ENCODE measurements at places on chromosomes 6 and 20.

- DNase-seq = no peak
Observed at GRCh38 chr6:56637640-56638039, 5.0 kb downstream of the DST start.

DNA sequence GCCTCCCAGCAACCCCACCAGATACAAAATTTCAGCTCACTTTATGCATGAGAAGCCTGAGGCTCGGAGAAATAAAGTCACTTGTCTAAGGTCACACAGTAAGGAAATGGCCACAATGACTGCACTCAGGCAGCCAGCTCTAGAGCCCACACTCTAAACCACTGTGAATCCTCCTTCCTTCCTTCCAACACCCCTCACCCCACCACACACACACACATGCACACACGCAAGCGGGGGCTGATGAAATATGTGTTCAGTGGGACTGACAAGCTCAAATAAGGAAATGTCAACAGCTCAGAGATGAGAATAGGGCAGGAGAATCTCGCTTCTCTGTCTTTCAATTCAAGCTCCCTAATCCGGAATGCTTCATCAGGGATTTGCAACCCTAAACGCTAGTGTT, 6.0 kb upstream of the BPIFA1 start:
- peak; percentile 8 for DNase-seq

DNA sequence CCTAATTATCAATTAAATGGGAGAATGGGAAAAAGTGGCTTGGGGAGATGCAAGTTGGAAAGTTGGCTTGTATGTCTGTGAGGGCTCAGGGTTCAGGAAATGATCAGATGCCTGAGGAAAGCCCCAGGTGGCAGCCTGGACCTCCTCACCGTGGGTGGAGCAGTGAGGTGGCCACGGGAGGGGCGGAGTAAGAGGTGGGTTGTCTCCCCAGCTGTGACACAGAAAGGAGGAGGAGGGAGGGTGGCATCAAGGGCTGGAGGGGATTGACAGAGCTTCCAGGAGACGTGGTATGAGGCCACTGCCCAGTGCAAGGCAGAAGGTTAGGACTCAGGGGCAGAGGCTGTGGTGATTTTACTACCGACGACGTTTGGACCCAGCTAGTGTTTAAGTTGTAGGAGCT, 672.2 kb downstream of the PRKN start:
- peak; percentile 2 for DNase-seq

DNA sequence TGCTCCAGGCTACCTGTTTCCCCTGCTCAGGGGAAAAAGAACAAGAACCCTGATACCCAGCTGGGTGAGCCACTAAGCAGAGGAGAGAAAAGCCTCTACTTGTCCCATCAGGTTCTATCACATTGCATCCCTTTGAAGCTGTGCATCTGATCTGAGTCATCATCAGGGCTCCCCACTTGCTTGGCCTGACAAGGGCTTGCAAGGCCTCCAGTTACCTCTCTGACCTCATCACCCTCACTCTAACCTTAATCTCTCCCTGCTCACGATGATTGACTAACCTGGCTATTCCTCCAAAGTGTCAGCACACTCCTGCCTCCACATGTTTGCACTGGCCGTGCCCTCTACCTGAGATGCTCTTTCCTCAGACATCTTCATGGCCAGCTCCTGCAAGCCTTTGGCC, 309.5 kb upstream of the CHD6 start:
- no peak for DNase-seq

GRCh38 chr6:16649241-16649640, 112.0 kb downstream of the ATXN1 start:
- DNase-seq = no peak

DNA sequence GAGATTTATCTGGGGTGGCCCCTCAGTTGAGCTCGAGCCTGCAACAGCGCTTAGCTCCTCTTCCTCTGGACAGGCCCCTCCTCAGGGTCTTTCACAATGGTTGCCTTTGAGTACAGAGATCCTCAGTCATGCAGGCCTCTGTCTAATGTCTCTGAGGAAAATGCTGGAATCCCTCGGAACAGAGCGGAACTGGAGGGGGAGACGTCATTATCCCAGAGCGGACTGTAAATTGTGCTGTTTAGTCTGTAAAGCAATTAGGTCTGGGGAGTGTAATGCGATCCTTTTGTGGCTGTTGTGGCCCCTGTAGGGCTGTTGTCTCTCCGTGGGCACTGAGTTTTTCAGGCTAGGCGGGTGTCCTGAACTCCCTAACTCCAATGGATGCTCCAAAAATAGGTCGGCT, 15.0 kb upstream of the DAAM2 start:
- no peak for DNase-seq

- no peak for DNase-seq
Observed at GRCh38 chr6:165745492-165745891, 82.5 kb upstream of the PDE10A start.

GRCh38 chr6:153898360-153899059, 140.5 kb upstream of the OPRM1 start:
- no peak for DNase-seq

GRCh38 chr6:1870932-1871331, 261.2 kb downstream of the FOXC1 start:
- no peak for DNase-seq

Data from activated naive CD8-positive, alpha-beta T cell treated with anti-CD3 and anti-CD28 coated beads, Interleukin-2, amount 50 U/mL, for 24 hours (primary cell).